ENCODE measurements at places on chromosomes 7 and 10. TPM values are rescaled to one million over a fixed set of nuclear protein-coding genes. Genes with fewer than 3 reads are reported as not detected.

NUTM2D gene
- total RNA-seq, result 0.87 TPM

DNA sequence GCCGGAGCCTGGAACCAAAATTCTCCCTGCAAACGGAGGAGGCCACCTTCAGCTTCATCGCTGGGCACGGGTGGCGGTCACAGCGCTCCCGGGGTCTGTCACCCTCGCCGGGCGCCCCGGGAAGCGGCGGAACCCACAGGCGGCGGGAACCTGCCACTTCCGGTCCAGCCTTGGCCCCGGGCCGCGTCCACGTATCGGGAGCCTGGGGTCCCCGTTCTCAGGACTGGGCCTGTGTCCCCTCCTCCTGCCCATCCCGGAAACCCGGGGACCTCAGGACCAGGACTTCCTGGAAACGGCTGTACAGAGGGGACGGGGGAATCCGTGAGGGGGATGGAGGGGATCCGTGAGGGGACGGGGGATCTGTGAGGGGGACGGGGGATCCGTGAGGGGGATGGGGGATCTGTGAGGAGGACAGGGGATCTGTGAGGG lies 25.4 kb downstream of the PDGFA start:
- DNase-seq, result no peak

DNA sequence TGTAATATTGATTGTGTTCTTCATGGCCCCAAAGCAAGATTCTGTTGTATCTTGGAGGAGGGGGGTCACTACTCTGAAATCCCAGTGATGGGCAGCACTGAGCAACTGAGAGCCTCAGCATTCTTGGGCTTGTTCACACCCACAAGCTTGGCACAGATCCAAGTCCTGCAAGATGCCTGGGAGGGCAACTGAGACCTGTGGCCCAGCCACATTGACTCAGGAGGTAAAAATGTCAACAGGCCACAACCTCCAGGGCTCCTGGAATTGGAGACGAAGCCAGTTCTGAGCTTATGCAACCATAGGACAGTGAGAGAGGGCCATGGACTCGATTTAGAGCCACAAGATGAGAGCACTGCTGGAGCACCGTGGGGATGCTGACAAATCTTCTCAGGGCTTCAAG lies 3.1 kb upstream of the DOCK1 start:
- peak; percentile 96 for DNase-seq

UFSP1 gene
- total RNA-seq, result 2.1 TPM

DNA sequence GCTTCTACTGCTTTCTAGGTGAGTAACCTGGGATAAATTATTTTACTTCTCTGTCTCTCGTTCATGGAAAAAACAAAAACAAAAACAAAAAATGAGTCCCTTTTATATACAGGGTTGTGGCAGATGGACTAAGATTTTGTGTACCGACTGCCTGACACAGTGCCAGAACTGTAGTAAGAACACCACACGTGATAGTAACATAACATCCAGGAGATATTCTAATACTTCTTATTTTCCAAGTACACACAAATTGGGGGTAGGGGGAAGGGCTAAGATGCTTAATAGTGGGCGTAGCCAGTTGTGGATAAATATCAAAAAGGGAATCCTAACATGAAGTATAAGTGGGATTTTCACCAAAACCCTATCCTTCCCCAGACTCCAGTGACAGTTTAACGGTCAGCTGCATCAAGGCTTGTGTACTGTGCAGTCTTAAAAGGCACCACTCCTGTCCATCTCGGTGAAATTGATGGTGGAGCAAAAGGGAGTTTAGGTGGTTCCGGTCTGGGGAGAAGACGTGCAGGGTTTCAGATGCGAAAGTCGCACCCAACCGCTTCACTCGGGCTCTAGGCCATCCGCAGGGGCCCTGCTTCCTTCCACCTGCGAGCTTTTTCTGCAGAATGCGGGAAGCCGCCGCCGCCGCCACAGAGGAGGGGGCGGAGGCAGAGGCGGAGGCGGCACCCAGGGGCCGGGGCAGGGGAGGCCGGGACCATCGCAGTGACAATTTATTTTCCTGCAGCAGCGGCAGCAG lies at the start of gene STAMBPL1:
Gene STAMBPL1 (plus strand): TSS at position 712 of the 748 bp plus-strand sequence. CDS start 21,464 bp downstream, outside the sequence.
- DNase-seq, result no peak

PCLO gene
- 0.35 TPM for total RNA-seq

DNA sequence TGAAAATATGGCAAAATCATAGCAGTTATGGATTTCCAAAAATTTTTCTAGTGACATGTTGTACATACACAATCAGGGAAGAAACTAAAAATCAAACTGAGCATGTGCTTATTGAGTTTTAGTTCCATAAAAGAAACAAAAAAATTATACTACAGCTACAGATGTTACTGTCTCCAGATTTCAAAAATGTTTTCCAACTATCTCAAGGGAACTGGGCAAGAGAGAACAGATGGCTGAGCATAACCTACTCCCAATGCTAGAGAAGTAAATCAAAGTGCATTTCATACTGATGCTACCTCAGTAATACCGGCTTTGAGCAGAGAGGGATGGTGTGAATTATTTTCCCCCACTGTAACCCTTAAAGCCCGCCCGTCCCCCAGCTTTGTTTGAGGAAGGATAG lies 40.7 kb upstream of the KMT2C start:
- DNase-seq, result no peak

GRCh38 chr7:2958416-2959102 lies 85.1 kb downstream of the CARD11 start:
- no peak for DNase-seq

DNA sequence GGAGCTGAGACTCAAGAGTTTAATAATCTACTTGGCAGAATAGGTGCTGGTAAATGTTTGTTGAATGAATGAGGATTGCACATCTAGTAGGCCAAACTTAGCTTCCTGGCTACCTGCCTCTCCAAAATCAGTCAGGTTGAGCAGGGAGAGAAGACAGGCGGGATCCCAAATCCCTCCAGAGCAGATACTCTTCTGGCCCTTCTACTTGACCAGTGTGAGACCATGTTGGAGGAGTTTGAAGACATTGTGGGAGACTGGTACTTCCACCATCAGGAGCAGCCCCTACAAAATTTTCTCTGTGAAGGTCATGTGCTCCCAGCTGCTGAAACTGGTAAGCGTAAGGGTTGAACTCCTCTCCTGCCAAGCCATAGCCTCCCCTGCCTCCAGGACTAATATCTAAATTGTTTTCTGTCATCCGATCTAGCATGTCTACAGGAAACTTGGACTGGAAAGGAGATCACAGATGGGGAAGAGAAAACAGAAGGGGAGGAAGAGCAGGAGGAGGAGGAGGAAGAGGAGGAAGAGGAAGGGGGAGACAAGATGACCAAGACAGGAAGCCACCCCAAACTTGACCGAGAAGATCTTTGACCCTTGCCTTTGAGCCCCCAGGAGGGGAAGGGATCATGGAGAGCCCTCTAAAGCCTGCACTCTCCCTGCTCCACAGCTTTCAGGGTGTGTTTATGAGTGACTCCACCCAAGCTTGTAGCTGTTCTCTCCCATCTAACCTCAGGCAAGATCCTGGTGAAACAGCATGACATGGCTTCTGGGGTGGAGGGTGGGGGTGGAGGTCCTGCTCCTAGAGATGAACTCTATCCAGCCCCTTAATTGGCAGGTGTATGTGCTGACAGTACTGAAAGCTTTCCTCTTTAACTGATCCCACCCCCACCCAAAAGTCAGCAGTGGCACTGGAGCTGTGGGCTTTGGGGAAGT lies 2.2 kb upstream of the MBLAC1 start:
- no peak for DNase-seq

TFPI2 gene
- total RNA-seq, result 65.1 TPM

ZPBP gene
- not detected for total RNA-seq

CPA2 gene
- not detected for total RNA-seq

SYCE1 gene
- 0.25 TPM for total RNA-seq
